ENCODE measurements at places on chromosomes 4 and X.

- DNase-seq: no peak
Observed at GRCh38 chr4:145951931-145952330, 13.3 kb upstream of the ZNF827 start.

DNA sequence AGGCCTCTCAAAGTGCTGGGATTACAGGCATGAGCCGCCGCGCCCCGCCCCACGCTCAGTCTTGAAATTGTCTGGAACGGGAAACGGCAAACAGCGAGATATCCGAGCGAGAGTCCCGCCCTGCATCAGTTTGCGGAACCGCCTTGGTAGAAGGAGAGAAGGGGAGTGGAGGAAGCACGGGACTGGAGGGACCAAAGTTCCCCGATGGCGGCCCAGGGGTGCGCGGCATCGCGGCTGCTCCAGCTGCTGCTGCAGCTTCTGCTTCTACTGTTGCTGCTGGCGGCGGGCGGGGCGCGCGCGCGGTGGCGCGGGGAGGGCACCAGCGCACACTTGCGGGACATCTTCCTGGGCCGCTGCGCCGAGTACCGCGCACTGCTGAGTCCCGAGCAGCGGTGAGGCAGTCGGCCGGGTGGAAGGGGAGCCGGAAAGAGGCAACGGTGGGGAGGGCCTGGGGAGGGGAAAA, at the start of gene BST1:
Gene BST1, plus strand, starts transcription at position 125 of the 463 bp plus-strand sequence. Its CDS starts 80 bp downstream, at position 205.
- DNase-seq: no peak

DNA sequence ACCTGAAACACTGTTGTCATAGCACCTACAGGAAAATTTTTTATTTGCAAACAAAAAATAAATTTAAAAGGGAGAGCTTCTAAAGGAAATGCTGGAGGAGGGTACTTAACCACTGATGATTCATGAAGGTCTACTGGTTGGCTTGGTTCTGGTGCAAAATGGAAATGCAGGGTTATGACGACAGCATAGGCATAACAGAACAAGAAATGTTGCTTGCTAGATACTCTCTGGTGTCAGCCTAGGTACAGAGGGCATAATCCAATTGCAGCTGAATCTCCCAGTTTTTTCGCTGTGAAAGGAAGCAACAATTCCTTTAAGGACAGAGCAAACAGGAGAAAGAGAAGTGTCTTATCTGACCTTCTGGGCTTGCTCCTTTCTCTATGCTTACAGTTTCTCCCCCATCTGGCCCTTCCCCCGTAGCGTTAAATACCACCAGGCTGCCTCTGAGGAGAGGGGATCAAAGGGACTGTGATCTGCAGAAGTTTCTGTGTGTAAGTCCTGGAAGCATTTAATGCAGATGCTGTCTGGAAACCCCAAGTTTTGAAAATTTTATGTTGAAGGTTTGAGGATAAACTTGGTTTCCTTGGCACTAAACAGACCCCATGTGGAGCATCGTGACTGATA, 23.7 kb upstream of the CASK start:
- no peak for DNase-seq

DNA sequence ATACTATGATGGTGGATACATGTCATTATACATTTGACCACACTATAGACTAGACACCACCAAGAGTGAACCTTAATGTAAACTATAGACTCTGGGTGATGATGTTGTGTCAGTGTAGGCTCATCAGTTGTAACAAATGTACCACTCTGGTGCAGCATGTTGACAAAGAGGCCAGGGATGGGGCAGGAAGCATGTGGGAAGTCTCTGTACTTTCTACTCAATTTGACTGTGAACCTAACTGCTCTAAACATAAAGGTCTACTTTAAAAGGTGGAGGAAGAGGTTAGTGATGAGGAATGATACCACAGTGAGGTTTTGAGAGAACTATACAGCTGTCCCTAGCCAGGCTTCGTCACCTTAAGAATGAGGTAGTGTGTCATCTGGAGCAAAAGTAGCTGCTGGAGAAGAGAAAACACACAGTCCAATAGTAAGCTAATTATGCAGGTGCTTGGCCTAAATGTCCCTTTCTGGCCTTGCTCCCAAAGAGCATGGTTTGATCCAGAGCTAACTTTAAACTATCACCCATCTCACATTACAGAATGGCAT, 38.4 kb downstream of the GRSF1 start:
- DNase-seq: no peak

DNA sequence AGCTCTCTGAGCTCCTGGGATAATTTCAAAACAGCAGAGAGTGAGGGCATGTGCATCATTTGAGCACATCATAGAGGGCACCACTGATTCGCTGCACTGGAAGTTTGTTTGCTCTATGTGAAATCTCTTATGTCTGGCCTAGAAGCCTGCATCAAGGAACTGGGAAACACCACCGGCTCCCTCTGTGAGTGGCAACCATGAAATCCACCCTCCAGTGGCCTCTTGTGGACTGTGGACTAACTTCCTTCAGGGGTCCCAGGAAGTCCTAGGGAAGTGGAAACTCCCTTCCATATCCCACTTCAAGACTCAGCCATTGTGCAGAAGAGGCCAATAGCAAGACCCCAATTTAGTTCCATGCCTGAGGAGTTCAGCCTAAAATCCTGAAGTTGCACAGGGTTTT, 48.0 kb upstream of the IGFBP7 start:
- DNase-seq: no peak

Measured in GF-D8 (cell line).